Fibroblast of upper back skin (primary cell): ENCODE measurements at places on chromosomes 5 and 9.

GRCh38 chr5:179572386-179572785, 22.0 kb downstream of the RUFY1 start:
- no peak for DNase-seq

GRCh38 chr9:111944241-111944866, 47.7 kb downstream of the UGCG start:
- DNase-seq = peak; percentile 36

- no peak for DNase-seq
These were observed 336.6 kb upstream of the PIK3R1 start for GRCh38 chr5:67878933-67879332.

DNA sequence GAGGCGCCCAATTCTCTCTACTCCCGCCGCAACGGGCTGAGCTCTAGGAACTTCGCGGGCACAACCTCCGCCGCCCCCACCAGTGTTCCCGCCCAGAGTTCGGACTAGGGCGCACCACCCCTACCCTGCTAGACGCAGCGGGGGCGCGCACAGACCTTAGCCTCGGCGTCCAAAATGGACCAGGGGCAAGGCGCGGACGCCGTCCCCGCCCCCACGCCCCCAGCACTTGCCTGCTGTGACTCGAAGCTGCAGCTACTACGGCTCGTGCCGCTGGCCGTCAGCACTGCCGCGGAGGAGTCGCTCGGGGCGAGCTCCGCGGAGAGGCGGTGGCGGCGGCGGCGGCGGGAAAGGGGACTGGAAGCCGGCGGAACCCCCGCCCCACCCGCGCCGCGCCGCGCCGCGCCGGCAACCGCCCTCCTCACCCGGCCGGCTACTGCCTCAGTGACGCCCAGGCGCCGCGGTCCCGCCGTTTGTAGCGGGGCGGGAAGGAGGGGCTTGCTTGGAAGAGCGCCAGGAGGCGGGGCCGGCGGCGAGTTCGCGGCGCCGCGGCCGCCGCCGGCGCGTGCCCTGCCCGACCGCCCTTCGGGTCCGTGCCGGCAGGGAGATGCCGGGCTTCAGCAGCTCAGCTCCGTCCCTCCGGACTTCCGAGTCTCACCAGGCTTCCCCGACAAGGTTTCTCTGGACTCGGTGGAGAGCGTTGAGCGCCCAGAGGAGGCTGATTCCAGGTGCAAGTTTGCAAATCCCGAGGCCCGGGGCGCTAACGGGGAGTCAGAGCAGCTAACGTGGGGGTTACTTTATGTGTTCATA, 4.5 kb downstream of the ELAVL2 start:
- peak; percentile 27 for DNase-seq

DNA sequence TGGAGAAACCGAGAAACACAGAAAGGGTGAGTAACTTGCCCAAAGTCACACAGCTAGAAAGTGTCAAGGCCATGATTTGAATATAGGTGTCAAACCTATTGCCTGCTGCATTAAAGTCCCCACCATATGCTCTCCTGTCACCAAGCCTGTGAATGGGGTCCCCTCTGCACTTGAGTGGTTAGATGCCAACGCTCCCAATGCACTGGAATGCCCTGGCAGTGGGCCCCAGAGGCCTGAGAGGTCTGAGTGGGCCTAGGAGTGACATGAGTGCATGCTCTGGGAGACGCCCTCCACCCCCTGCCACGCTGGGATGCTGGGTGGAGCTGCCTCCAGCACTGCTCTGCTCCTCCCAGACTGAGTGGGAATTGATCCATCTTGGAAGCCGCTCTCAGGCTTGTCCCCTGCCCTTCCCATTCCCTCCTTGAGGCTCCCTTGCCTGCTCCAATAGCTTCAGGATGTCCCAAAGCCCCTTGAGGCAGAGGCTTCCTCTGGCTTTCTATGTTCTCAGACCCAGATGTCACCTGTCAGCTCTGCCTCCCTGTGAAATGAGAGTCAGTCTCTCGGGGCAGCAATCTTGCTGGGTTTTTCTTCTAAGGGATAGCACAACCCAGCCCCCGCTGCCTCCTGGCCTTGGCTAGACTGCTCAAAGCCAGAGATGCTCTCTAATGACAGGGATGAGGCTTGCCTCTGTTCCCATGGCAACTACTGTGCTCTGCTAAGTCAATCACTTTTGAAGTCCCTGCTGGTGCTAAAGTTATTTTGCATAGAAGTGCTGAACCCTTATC, 6.6 kb upstream of the ARSI start:
- DNase-seq = no peak

DNA sequence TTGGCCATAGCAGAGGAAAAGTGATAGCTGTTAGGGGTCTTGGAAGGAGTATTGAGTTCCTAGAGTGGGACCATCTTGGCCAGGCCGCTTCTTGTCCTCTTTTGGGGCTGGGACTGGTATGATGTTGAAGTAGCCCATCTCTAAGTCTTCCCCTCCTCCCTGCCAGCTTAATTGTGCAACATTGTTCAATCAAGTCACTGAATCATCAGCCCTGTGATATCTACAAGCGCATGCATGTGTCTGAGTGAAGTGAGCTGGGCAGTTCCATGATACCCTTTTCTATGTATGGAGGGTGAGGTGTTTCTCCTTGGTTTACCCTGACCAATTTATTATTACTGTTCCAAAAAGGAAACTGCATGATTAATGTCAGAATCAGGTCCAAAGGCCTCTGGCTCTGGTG, 112.2 kb downstream of the C9orf152 start:
- DNase-seq = peak; percentile 55

- DNase-seq = no peak
These were observed 1233.2 kb upstream of the CDH6 start for GRCh38 chr5:29960323-29960722.

GRCh38 chr5:156991714-156992113, 28.7 kb upstream of the TIMD4 start:
- DNase-seq = no peak

DNA sequence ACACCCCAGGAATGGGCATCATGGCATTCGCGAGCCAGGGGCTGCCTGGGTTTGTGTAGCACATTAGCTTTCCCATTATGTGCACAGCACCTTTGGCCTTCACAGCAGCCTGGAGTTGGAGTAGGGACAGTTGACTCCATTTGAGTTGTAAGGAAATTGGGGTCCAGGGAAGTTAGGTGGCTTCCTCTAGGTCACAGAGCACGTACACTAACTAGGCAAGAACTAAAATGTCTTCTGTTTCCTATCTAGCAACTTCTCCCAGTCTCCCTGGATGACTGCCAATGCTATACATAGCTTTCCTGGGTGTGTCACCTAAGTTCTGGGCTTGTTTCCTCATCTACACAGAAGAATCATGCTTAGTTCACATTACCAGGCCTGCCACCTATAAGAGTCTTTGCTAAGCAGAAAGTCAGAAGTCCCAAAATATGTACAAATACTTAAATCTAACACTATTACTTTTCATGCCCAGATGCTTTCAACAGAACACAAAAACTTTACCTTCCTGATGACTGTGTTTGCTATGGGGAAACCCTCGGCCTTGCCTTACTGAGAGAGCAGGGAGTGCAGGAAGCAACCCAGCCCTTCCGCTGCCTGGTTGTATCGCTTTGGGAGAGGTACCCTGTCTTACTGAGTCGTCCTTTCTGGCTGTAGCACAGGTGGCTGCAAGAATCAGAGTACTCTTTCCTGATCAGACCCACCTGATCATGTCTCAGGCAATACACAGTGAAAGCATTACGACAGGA, 12.0 kb downstream of the MACROH2A1 start:
- peak; percentile 94 for DNase-seq
